Activated T-helper 17 cell treated with anti-CD3 and anti-CD28 coated beads, Interleukin-2, amount 50 U/mL, for 72 hours (primary cell): ENCODE measurements at places on chromosomes 2 and 18.

DNA sequence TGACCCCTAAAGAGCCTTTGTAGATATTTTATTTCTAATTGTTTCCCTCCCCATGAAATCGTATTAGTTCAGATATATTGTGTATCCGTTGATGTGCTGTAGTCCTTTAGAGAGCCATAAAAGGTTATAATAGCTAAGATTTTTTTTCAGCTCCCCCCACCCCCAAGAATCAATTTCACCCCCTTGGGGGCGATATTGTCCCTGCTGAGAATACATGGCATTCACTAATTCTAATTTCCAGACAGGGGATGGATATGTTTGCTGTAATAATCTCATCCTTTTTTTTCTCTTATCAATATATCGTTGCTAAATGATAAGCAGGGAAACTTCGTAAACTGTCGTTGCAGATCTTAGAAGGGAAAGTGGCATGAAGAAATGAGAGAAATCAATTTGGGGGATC lies 530.7 kb downstream of the TMEM182 start:
- ATAC-seq, result no peak

DNA sequence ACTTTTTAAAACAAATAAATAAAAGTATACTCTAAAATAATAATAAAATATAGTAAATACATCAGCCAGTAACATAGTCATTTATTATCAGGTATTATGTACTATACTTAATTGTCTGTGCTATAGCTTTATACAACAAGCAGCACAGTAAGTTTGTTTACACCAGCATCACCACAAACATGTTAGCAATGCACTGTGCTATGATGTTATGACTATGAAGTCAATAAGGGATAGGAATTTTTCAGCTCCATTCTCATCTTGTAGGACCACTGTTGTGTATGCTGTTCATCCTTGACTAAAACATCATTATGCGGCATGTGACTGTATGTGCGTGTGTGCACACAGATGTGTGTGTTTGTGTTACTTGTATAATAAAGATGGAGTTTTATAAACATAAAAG lies 137.5 kb downstream of the LYPD6B start:
- no peak for ATAC-seq

- no peak for ATAC-seq
These were observed 85.7 kb upstream of the UGP2 start for GRCh38 chr2:63755965-63756364.

DNA sequence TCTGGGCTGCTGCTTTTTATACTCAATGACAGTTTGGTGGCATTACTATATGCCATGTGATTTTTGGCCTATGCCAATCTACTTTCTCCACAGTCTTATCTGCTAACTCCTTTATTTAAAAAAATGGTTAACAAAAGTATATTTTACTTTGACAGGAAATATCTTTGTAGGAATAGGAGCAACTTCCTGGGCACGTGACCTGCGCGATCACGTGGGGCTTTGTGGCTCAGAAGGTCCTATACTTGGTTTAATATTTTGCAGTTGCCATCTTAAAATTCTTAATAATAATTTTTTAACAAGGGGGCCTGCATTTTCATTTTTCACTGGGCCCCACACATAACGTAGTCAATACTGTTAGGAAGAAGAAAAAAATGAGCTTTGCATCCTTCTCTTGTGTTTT lies 249.7 kb downstream of the ACTR3 start:
- no peak for ATAC-seq

DNA sequence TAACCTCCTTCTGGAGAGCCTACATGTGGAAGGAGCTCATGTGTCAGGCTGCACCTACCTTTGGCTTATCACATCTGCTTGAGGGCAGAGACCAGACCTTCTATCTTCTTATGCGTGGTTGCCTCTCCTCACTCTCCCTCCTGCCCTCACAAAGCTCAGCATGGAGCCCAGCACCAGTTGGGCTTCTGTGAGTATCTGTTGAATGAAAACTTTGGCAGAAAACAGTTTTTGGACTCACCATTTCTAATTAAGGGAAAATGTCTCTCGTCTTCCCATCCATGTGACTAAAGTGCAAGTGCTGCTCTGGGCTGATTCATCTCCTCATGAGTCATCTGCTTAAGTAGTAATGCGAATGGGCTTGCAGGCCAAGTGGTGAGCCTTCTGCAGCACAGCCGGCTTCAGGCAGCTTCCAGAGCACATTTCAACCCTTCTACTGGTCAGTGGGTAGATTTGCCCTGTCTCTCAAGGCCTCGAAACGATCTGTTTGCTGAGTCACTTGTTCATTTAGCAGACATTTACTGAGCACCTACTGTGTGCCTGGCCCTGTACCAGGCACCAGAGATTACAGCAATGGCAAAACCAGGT lies 102.6 kb downstream of the VSNL1 start:
- ATAC-seq, result peak; percentile 84
